IPS DF 6.9 (cell line): ENCODE measurements at places on chromosomes 12 and 14.

DNA sequence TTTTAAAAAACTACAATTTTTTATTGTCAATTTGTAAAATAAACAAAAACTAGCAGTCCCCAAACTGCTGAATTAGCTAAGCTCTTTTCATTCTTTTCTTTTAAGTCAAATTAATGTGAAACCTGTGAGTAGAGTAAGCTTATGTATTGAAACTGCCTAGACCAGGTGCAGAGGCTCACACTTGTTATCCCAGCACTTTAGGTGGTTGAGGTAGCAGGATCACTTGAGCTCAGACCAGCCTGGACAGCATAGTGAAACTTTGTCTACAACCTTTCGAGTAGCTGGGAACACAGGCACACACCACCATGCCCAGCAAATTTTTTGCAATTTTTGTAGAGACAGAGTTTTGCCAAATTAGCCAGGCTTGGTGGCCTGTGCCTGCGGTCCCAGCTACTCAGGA, 26.4 kb downstream of the SCFD1 start:
- DNase-seq, result no peak

GRCh38 chr14:58599707-58600106, 38.1 kb upstream of the DACT1 start:
- DNase-seq, result no peak

DNA sequence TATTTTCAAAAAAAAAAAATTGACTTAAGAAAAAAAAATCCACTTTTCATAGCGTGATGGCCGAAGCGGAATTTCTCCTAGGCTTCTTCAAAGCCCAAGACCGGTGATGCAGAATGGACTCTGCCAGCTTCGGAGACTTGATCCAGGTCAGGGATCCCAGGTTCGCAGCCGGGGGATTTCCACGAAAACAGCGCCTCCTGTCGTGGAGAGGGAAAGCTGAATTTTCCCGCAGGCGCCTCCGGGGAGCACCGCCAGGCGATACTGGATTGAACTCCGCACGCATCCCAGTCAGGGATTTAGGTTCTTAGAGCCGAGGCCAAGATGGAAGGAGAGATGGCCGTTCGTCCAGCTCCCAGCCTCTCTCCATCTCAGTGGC, 2.1 kb downstream of the TTC6 start:
- no peak for DNase-seq

- no peak for DNase-seq
These were observed 12.1 kb upstream of the STAC3 start for GRCh38 chr12:57263096-57263495.

- DNase-seq, result no peak
These were observed 25.6 kb upstream of the CPNE8 start for GRCh38 chr12:38930990-38931389.

GRCh38 chr14:84493779-84494178, 1036.2 kb upstream of the FLRT2 start:
- DNase-seq, result no peak

DNA sequence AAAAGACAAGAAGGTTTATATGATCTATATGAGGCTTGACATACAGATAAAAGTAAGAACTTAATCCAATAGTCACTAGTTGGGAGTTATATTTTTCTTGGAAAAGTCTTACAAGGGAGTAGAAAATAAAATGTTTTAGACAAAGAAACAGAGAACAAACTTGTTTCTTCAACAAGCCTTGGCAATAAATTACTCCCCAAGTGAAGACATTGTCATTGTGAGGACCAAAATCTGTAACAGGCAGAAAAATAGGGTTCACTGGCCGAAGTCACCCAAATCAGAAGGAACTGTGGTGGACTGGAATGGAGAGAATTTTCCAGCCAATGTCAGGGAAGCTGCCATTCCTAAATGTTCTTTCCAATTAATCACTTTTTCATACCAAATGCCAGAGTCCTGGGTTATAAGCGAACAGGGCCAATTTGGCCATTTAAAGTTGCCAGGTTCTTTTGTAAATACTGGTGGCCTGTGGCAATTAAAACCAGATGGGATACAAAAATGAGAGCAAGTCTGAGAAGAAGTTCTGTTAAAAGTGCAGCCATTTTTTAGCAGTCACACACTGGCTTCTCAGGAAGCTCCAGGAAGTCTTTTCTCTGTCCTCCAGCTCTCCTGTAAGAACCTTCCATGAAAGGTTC, 117.3 kb upstream of the OVCH1 start:
- DNase-seq, result no peak

DNA sequence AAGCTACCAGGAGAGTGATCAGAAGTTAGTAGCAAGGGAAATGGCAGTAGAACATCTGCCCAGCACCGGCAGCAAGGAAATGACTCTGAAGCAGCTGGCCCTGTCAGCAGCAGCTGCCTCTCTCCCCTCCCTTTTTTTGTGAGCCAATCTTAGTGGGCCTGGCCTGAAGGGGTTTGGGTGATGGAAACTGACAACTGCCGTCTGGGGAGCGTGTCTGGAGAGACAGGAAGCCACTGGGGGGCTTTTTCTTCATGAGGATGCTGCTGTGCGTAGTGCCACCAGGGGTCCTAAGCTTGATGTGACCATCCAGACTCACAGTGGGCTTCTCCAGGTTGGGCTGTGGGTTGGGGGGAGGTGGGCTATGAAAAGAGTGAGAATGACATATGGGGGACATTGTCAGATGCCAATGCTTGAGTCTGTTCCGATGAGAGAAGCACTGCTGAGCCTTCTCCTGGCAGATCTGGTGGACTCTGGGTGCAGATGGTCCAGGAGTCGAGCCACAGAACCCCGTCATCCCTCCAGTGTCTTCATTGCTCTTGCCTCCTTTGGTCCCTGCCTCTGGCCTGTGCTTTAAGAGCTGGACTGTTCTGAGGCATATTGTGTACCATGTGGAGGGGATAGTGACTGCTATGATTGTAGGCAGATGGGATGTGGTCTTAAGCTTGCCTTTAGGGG, 87.6 kb upstream of the HIF1A start:
- no peak for DNase-seq

DNA sequence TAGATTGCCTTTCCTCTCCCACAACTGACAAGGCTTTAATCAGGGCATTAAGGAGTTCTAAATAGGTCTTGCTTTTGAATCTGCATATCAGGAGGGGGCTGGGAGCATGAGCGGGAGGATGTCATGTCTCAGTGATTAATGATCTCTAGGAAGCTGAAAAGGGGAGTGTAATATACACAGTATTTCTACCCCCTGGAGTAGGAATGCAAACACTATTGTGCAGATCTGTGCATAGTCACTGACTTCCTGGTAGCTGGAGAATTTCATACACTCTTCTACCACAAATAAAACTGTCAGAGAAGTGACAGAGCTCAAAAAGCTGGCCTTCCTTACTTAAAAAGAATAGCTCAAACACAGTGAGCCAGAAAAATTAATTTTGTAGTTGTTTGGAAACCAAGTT, 65.8 kb downstream of the RIC8B start:
- DNase-seq, result no peak

DNA sequence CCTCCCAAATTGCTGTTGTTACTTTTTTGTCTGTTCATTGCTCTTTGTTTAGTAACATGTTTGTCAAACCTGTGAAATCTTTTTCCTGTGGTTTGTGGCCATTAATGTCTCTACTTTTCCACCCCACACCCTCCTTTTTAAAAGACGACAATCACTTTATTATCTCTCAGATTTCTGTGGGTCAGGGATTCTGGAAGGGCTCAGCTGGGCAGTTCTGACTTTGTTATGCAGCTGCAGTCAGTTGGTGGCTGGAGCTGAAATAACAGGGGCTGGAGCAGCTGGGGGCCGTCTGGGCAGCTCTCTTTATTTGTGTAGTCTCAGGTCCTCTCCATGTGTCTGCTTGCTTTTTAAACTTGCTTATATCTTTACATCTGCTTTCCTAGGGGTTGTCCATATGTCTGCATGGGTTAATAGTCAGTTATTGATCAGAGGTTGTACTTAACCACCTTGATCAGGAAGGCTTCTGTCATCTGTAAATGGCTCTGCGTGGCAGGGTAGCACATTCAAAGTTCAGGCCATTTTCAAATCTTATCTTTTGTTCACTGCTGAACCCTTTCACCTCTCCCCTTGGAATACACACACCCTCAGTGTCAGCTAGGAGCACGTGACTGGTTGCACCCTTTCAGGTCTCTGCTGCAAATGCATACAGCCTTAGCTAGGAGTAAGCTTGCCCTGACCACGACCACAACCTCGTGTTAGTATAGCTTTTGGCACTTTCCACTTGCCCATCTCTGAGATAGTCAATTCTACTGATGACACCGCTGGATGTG, 27.9 kb downstream of the BORCS5 start:
- DNase-seq, result peak; percentile 43

- DNase-seq, result no peak
These were observed 8.0 kb upstream of the ACTN1 start for GRCh38 chr14:68986926-68987652.

DNA sequence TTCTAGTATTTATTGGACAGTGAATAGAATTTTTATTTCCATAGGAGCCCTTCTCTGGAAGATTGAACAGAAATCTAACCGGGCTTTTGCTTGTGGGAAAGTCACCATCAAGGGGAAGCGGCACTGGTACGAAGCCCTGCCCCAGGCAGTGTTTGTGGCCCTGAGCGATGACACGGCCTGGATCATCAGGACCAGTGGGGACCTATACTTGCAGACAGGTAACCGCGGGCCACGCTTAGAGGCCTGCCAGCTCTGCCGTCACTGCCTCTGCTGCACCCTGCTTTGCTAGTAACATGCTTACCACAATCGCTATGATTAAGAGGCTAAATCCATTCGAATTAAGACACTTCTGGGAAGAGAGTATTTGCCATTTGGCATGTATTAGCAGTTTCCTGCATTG, 69.2 kb downstream of the ANKRD9 start:
- DNase-seq, result no peak

DNA sequence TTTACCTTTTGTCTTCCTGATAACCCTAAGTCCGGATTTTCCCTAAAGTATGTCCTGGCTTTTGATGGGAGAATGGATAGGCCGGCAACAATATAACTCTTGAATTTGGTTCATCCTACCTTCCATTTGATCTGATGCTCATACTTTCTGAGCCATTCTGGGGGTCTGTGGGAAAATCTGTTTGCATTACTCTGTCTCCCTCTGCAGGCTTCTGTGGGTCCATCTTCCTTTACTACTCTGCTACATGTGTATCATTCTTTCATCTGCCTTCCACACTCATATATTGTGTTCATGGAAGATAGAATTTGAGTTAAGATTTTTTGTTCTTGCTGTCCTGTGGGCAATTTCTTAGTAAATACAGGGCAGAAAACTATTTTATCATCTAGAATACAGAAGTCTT, 101.5 kb downstream of the NAV3 start:
- DNase-seq, result peak; percentile 22

GRCh38 chr12:66210840-66211239, 21.8 kb downstream of the IRAK3 start:
- DNase-seq, result no peak

- no peak for DNase-seq
These were observed 251.2 kb upstream of the EGLN3 start for GRCh38 chr14:34201909-34202637.
